AG09309 (cell line): ENCODE measurements at places on chromosomes 4 and X.

GRCh38 chrX:12790885-12791256 is 341 bp upstream of the PRPS2 start:
- no peak for DNase-seq

DNA sequence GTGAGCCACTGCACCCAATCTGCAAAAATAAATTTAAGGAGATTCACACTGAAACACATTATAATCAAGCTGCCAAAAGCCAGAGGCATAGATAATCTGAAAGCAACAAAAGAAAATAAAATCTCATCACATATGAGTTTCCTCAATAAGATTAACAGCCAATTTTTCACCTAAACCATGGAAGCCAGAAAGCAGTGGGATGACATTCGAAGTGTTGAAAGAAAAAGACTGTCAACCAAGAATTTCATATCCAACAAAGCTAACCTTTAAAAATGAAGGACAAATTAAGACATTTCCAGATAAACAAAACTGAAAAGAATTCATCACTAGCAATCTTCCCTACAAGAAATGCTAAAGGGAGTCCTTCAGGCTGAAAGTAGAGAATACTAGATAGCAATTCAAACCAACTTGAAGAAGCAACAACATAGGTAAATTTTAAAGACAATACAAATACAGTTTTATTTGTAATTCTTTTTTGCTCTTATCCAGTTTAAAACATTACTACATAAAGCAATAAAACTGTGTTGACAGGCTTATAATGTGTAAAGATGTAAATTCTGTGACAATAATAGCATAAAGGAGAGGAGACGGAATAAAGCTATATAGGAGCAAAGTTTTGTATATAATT is 23.1 kb upstream of the KLHL8 start:
- DNase-seq: no peak

- DNase-seq: no peak
These were observed 38.2 kb downstream of the FHL1 start for GRCh38 chrX:136185401-136186022.

DNA sequence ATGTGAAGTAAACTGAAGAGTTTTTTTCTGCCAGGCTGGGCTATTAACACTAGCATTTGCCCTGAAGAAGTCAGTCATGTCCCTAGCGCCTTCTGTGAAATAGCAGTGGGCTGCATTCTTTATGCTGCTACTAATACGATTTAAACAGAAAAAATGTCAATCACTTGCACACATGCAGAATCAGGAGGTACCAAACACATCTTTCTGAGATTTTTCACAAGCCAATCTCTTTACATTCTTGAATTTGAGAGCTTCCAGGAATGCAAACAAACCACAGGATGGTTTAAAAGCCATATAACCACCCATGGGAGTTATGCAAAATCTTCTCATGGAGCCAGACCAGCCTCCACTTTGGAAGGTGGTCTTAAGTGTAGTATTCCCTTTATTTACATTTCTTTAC is 220.1 kb downstream of the IQCM start:
- no peak for DNase-seq

- no peak for DNase-seq
These were observed 313.0 kb downstream of the ARHGAP10 start for GRCh38 chr4:148044912-148045352.

DNA sequence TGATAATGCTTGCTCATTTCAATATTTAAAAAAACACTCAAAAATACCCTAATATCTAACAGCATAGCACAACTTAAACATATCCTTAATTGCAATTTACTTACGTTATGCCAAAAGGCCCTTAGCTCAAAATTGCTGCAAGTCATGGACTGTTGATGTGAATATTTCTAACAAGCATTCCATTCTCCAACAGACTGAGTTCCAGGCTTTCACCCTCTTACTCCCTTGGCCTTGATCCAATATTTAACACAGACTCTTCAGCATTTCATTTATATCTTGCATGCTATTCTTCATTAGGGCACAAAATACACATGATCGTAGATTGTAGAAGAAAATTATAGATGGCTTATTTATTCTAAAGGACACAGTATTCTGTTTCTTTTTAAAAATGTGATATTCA is 96.5 kb downstream of the RNF150 start:
- DNase-seq: no peak

DNA sequence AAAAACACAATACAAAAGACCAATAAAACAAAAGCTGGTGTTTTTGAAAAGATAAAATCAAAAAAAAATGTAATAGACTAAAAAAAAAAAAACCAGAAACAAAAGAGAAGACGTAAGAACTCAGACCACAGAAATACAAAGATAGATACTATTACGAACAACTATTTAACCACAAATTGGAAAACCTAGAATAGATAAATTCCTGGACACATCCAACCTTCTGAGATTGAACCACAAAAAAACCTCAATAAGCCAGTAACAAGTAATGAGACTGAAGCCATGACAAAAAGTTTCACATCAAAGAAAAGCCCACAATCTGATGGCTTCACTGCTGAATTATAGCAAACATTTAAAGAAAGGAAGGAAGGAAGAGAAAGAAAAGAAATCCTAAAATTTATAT is 16.2 kb downstream of the RCHY1 start:
- DNase-seq: no peak

DNA sequence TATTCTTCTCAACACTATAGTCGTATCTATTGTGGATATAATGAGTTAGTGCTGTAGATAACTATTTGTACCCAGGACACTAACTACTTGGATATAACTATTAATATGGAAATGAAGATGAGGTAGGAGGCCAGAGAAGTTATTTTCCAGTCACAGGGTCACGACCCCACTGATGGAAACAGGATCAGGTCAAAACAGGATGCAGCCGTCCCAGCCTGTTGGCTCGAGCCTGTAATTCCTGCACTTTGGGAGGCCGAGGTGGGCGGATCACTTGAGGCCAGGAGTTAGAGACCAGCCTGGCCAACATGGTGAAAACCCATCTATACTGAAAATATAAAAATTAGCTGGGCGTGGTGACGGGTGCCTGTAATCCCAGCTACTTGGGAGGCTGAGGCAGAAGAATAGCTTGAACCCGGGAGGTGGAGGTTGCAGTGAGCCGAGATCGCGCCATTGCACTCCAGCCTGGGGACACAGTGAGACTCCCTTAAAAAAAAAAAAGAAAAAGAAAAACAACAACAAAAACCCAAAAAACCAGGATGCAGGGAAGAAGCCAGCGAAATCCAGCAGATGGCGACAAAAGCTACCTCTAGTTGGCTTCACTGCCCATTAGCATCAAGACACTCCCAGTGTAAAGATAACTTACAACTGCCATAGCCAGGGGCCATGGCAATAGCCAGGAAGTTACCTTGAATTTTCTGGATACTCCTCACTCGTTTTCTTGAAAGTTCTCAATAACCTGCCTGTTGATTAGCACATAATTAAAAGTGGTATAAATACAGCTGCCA is 37.9 kb upstream of the NKAP start:
- DNase-seq: no peak

GRCh38 chr4:6380746-6381410 is 91.5 kb downstream of the PPP2R2C start:
- DNase-seq: no peak

- no peak for DNase-seq
These were observed 105.7 kb downstream of the TENM3 start for GRCh38 chr4:182348779-182349326.

DNA sequence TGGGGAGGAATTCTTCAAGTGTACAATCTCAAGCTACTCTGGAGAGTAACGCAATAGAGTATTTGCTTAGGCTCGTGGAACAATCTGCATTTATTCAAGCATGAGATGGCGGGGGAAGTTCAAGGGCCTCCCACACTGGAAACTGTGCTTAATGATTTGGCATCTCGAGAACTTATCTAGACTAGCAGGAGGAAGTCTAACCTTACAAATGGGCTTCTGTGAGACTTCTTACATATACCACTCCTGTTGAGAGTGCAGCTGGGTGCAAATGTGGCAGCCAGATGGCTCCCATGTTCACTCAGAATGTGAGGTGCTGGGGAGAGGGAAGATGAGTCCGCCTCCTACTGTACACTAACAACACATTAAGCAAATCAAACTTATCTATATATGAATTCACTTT is 29.3 kb upstream of the PTPN13 start:
- DNase-seq: no peak

- no peak for DNase-seq
These were observed 914.5 kb upstream of the AGA start for GRCh38 chr4:178356725-178357124.

- no peak for DNase-seq
These were observed 240.5 kb downstream of the PPP4R3C start for GRCh38 chrX:27222661-27223060.

GRCh38 chrX:1511829-1512228 is 25.2 kb downstream of the P2RY8 start:
- no peak for DNase-seq

- DNase-seq: no peak
These were observed 884.5 kb upstream of the ADGRL3 start for GRCh38 chr4:60315586-60315985.

GRCh38 chr4:111046811-111047210 is 423.9 kb upstream of the PITX2 start:
- DNase-seq: no peak

DNA sequence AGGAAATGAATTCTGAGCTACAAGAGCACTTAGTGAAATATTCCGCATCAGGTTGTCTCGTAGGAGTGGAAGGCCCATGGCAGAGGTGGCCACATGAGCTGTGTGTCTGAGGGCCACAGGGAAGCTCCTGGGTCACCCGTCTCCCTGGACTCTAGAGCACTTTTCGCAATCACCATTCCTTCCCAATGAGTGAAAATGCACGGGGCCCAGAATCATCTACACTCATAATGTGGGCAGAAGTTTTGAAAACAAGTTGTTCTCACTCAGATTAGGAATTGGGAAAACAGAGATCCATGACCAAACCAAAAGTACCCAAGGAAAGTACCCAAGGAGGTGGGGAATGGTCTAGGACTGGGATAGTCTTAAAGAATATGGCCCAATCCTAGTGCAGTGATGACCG is 94.4 kb downstream of the SCD5 start:
- no peak for DNase-seq

DNA sequence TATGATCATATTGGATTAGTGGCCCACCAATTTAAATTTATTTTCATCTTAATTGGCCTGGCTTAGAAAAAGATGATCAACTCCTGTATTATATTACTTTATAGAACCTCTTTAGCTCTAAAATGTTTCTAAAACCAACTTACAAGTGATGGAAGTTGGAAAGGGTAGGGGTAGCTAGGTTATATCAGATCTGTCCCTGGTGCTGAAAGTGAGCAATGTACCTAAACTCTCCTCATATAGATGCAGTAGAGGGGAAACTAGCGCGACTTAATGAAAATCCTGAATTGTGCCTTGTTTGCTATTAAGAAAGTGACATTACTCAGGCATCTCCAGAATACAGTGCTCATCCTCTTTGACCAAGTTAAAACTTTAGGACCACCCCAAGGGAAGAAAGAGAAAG is 7.5 kb upstream of the PTCHD1 start:
- no peak for DNase-seq
